ENCODE measurements at places on chromosomes 2 and 18.

DNA sequence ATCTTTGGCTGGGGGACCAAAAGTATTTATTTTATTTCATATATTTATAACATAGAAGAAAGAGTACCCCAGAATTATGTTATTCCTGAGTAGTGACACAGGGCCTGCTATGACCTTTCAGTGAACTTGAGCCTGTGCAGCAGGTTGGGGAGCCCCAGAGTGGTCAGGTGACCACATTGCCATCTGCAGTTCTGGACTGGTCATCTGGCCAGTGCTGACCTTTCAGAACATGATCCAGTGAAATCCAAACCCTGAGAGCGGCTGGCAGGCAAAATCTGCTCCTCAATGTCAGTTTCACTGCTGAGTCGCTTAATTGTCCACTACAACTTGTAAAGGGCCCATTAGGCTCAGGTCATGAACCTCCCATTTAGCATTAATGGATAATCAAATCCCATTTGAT lies 336.7 kb upstream of the KCNH7 start:
- no peak for DNase-seq

GRCh38 chr18:9619990-9620389 lies 5.6 kb upstream of the PPP4R1 start:
- DNase-seq, result no peak

- DNase-seq, result no peak
Measured at GRCh38 chr2:57602733-57603132, 443.9 kb upstream of the VRK2 start.

DNA sequence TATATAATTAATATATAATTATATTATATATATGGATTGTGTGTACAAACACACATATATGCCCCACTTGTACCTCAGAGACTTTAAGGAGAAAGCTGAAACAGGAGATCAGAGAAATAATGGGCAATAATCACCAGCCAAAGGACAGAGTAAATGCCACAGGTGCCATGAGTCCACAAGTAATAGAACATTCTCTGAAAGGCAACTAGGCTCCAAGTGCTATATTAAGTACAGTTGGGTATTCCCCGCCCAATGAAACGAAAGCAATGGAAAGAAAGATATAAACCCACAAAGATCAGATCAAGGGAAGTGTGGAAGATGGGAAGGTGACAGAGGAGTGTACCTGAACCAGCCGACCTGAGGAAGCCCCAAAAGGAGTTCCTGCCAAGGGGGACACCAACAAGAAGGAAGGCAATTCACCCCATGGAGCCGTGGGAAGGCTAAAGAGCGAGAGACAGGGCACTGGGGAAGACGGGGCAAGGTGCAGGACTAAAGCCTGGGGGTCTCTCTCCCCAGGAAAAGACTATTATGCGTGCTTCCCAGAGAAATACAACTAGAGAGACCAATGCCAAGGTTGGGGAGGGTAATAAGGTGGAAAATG lies 19.0 kb downstream of the DYM start:
- no peak for DNase-seq

GRCh38 chr2:85132397-85132796 lies 795 bp upstream of the TCF7L1 start:
- no peak for DNase-seq

- DNase-seq, result no peak
Measured at GRCh38 chr2:122238006-122238559, 482.6 kb downstream of the TSN start.

DNA sequence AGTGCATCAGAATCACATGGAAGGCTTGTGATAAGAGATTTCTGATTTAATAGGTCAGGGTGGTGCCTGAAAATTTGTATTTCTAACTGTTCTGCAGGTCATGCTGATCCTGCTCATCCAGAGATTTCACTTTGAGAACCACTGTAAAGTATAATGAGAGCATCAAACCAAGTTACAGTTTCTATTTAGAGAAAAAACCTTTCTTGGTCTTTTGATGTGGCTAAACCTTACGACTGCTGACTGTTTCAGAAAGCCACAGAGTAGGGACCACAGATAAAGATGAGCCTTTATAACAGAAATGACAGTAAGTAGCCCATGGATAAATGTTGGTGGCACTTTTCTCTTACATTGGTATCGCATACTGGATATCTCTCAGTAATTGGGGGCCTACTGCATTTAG lies 109.4 kb upstream of the FANCL start:
- DNase-seq, result no peak

DNA sequence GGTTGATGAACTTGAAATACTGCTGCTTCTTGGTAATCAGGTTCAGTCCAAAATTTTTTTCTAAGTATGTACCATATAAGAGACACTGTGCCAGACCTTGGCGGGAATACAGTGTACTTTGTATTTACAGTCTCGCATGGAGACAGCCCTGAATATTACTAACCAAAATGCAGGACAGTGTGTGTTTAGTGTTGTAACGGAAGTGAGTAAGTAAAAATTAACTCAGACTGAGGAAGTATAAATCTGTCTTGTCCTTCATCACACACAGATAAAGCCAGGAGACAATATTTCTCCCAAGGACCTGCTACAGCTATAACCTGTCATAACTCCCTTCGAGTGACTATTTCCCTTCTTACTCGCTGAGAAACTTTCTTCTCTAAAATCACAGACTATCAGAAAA lies 76.9 kb downstream of the ACTR3 start:
- DNase-seq, result no peak

- DNase-seq, result no peak
Measured at GRCh38 chr2:198017068-198017467, 212.7 kb downstream of the PLCL1 start.

DNA sequence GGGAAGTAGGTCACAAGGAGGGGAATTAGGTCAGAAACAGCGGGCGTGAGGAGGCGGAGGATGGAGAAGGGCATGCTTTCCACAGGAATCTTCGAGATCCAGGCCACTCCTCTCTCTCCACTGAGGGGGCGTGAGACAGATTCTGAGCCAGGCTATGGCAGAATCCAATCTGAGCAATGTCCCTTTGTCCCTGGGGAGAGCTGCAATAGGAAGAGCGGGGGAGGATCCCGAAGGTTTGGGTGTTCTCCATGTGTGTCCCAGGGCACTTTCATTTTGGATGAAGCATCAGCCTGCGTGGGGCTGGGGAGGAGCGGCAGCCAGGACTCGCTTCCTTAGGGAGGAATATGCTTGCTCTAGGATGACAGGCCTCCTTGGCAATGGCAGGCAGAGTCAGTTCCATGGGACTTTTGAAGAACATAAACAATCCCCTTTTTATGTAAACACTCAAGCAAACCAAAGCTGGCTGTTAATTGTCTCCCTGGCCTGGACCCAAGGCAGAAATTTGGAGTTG lies 84.0 kb downstream of the LIPG start:
- no peak for DNase-seq

- no peak for DNase-seq
Measured at GRCh38 chr2:240994171-240994896, 4.1 kb upstream of the SNED1 start.

DNA sequence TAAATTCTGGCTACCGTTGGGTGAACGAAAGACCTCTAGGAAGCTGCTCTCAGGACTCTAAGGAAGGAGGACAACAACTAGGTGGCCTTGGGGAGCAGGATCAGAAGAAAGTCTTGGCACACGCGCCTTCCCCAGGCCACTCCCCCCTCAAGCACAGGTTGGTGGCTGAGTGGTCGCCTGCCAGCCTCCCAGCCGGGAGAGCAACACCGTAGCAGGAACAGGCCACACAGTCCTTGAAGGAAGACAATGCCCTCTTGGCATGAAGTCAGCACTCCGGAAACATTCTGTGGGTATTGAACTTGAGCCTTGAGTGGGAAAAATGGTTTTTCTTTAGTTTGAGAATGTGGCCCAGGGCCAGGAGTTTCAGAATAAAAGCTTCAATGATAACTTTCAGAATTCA lies 87.4 kb upstream of the AGAP1 start:
- no peak for DNase-seq

- DNase-seq, result no peak
Measured at GRCh38 chr2:222884805-222885424, 24.1 kb downstream of the ACSL3 start.

GRCh38 chr2:74471332-74472065 lies 981 bp downstream of the MRPL53 start:
- DNase-seq, result no peak

DNA sequence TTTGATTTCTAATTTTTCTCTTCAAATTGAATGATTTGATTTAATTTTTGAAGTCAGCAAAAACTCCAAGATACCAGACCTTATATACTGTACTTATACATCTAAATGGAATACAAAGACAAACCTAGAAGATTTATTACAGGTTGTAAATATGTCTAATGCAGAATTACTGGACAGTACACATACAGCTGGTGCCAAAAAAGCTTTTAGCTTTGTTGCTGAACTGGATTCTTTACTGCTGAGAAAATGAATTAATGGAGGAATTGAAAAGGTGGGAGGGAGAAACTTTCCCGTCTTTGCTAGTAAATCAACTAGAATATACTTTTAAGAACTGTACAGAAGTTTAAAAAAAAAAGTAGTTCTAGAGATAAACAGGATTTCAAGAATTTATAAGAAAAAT lies 17.5 kb downstream of the C1D start:
- DNase-seq, result no peak

DNA sequence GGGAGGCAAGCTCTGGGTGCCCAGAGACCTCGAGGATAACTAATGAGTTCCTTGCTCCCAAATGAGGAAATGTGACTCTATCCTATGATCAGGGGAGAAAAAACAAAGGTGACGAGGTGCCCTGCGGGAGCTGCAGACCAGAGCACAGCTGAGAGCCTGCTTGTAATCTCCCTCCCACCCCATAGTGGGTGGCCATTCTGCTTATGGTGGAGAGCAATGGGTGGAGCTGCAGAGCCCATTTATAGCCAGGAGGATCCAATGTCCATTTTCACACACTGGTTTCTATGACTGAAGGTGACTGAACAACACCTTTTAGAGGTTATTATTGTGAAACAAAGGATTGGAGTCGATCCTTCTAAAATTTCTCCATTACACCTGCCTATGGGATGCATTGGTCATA lies 153.3 kb downstream of the COL6A3 start:
- no peak for DNase-seq

GRCh38 chr2:112636605-112637288 lies 9.0 kb upstream of the SLC20A1 start:
- no peak for DNase-seq

GRCh38 chr18:10453806-10454680 lies at the start of gene APCDD1:
Gene APCDD1 (plus strand): TSS chr18:10454635. CDS start chr18:10454982, 347 bp downstream.
- peak; percentile 50 for DNase-seq

DNA sequence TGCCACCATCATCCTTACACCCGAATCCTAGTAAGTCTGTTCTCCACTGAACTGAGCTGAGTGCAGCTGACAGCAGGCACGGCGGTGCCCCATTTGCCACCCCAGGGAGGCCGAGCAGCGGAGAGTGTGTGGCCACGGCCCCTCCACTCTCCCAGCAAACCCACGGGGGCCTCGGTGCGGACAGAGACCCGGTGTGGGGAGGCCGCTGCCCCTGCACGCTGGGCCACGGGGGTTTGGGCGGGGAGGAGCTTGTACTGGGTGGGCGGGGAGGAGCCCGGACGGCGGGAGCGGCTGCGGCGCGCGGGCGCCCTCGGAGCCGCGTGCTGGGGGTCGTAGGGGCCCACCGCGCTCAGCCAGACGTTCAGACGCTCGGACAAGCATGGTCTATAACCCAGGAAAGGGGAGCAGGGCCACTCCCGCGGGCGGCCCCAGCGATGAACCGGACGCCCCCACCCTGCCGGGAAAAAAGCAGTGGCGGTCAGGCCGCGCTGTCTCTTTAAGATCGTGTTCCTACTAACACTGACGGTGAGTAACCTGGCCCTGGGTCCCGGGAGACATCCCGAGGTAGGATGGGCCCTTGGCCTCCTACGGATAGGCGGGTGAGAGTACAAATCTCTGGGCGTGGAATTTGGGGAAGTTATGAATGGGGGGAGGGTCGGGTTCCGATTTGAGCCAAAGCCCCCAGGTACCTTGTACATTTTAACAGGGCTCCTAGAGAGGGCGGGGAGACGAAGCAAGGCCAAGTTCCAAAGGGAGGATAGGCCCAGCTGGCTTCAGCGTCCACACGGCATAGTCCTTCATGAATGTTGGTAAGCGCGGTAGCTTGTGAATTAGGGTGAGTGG lies at the start of gene ITPRIPL1:
Gene ITPRIPL1, plus strand, starts transcription at position 277 of the 843 bp plus-strand sequence. Its CDS starts 523 bp downstream, at position 800.
- no peak for DNase-seq

DNA sequence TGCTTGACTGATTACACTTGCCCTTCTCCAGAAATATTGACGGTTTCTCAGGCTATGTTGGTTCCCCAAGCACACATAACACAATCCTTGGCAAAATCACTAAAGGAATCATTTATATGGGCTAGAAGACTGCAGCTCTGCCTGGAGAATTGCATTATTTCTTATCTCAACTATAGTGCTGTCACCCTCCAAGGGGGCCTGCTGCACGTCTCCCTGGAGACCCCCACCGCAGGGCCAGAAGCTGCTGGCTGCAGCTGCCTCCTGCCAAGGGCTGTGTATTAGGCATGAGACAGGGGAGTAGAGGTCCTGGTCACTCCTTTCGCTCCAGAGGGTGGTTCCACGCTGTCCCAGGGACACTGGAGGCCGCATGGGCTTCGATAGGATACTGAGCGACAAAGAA lies 76.6 kb downstream of the LRRC30 start:
- no peak for DNase-seq

DNA sequence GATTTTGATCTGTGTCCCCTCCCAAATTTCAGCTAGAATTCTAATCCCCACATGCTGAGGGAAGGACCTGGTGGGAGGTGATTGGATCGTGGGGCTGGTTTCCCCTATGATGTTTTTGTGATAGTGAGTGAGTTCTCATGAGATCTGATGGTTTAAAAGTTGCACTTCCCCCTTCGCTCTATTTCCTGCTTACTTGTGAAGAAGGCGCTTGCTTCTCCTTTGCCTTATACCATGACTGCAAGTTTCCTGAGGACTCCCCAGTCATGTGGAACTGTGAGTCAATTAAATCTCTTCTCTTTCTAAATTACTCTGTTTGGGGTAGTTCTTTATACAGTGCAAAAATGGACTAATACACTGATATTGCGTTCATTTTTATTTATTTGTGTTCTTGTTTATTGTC lies 636.8 kb upstream of the LINC00305 start:
- no peak for DNase-seq

Data from D721Med (cell line).